ENCODE measurements at places on chromosomes 5 and 9.

GRCh38 chr5:3201941-3202340 is 393.7 kb upstream of the IRX1 start:
- no peak for DNase-seq

DNA sequence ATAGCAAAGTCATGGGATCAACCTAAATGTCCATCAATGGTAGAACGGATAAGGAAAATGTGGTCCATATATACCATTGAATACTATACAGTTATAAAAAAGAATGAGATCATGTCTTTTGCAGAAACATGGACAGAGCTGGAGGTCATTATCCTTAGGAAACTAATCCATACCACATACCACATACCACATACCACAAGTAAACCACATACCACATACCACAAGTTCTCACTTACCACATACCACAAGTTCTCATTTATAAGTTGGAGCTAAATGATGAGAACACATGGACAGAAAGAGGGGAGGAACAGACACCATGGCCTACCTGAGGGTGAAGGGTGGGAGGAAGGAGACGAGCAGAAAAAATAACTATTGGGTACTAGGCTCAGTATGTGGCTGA is 154.6 kb upstream of the GHR start:
- no peak for DNase-seq

DNA sequence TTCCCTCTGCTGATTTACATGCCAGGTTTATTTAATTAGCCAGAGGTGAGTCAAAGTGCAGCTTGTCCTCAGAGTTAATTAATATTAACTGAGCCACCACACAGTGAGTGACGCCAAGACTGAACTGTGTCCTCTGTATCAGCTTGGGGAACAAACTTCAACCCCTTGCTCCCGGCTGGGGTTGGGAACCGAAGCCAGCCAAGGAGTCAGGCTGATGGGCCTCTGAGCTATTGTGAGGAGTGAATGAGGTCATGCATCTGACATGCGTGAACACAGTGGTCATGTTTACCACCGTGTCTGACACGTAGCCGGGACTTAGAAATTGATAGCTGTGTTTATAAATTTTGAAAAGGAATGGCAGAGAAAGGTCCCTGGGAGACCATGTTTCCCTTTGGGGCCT is 17.1 kb downstream of the IGIP start:
- DNase-seq = no peak

- no peak for DNase-seq
Measured at GRCh38 chr5:129001841-129002526, 36.7 kb downstream of the SLC27A6 start.

DNA sequence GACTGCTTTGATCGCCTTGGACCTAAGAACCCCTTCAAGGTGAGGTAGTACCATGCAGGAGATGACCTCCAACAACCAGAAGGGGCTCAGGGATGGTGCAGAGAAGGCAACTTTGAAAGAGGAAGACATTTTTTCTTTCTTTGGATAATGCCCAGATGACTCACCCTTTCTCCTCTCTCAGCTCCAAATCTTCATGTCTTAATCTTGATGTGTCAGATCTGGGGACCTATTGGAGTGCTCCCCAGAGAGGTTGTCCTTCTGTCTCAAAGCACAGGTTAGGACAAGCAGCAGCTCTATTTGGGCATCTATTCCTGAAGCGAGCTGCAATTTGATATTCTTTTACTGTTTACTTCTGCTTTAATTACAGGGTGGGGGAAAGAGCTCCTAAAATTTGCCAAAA is 229.9 kb upstream of the MAP3K1 start:
- DNase-seq = no peak

- no peak for DNase-seq
Measured at GRCh38 chr5:10667431-10668057, 93.5 kb downstream of the DAP start.

GRCh38 chr5:4027088-4027734 is 431.6 kb downstream of the IRX1 start:
- DNase-seq = no peak

- no peak for DNase-seq
Measured at GRCh38 chr9:85185486-85186217, 516.1 kb downstream of the NTRK2 start.

DNA sequence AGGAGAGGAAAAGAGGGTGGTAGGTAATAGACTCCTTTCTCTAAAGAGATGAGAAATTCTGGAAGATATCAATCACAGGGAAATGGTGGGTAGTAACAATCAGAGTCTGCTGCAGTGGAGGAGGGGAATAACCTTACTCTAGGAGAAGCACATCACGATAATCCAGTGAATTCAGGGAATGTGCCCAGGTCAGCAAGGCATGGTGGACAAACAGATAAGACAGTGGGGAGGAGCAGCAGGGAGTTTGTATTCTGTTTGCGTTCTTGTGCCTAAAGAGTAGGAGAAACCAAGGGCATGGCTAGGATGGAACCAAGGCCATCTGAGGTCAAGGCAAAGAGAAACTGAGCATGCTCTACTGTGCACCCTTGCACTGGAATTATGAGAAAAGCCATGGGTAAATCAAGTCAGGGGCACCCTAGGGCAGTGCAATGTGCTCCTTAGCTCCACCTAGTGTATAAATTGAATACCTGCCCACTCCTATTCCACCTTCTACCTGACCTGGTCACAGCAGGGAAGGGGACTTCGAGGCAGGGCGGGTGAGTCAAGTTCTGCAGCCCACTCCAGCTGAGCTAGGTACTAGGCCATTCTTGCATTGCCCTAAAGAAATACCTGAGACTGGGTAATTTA is 31.6 kb downstream of the RETREG1 start:
- DNase-seq = no peak

- no peak for DNase-seq
Measured at GRCh38 chr9:34459941-34460340, 1.3 kb downstream of the DNAI1 start.

DNA sequence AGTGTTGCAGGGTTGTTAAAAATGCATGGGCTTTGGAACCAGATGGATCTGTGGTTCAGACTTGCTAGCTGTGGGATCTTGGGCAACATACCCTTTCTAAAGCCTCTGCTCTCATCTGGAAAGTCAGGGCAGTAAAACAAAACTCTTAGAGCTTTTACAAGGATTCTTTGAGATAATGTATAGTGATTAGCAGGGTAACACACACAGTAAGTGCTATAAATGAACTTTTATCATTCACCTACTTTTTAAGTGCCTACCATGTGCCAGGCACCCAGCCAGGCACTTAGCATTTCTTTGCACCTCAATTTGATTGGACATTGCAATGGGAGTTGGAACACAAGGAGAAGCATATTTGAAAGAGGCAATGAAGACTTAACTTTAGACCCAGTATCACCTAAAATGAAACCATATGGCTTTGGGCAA is 208.6 kb upstream of the PAPPA start:
- DNase-seq = no peak

DNA sequence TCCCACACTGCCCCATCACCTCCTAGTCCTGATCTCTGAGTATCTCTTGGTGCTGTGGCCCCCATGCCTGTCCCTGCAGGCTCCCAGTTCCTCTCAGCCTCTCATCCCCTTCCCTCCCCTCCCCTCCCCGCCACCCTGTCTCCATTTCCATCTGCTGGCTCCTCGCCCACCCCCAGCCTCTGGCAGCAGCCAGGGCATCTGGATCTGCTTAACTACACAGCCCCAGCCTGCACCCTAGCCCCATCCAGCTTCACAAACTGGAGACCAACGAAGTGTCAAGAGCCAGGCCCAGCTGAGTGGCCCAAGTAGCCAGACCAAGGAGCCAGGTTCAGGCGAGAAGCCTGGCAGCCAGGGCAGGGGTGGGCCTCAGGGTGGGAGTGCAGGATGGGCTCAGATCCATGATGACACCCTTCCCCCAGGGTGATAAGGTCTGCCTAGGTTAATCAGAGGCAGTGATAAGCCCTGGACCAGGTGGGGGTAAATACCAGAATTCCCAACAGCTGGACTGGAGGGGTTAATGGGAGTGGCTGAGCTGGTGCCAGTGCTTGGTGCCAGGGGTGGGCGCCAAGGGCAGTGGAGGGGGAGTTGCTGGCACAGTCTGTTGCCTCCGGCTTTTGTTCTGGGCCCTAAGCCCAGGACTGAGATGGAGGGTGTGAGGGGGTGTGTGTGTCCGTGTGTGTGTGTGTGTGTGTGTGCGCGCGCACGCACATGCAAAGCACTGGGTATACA is 2.5 kb downstream of the IL11RA start:
- peak; percentile 68 for DNase-seq

DNA sequence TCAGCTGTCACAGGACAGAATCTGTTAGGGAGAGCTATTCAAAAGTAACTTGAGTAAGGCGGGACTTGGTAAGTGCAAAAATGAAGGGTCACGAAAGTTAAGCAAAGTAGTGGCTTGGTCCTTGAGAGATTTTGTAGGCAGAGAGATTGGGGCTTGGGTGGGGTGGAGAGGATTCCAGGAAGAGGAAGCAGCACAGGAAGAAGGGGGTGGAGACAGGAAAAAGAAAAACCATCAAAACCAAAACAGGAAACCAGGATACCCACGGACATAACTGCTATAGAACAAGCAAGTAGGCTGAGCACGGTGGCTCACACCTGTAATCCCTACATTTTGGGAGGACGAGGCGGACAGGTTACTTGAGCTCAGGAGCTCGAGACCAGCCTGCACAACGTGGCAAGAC is 3.7 kb downstream of the ROPN1L start:
- DNase-seq = no peak

- DNase-seq = no peak
Measured at GRCh38 chr5:115460472-115460871, 84.1 kb downstream of the FEM1C start.

GRCh38 chr5:143600396-143601075 is 197.1 kb upstream of the NR3C1 start:
- DNase-seq = no peak

- peak; percentile 47 for DNase-seq
Measured at GRCh38 chr9:17528859-17529258, 50.0 kb upstream of the SH3GL2 start.

DNA sequence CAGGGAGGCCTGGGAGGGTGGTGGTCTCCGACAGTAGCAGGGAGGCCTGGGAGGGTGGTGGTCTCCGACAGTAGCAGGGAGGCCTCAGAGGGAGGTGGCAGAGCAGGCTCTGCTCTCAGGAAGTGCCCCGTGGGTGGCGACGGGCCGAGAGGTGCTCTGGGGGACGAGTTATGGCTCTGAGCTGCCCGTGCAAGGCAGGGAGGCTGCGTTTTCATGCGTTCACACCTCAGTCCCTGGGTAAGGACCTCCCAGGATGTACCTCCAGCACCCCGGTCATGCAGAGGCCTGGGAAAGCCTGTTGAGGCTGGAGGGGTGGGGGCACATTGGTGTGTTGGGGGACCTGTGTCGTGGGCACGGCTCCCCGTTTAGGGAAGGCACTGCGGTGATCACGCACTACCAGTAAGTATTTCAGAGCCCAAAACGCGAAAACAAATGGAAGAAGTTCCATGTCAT is 37.4 kb upstream of the CLPTM1L start:
- no peak for DNase-seq

GRCh38 chr5:126376443-126376842 is 46.8 kb upstream of the GRAMD2B start:
- DNase-seq = peak; percentile 37

GRCh38 chr9:130837643-130838042 is 2.6 kb downstream of the ABL1 start:
- peak; percentile 45 for DNase-seq

DNA sequence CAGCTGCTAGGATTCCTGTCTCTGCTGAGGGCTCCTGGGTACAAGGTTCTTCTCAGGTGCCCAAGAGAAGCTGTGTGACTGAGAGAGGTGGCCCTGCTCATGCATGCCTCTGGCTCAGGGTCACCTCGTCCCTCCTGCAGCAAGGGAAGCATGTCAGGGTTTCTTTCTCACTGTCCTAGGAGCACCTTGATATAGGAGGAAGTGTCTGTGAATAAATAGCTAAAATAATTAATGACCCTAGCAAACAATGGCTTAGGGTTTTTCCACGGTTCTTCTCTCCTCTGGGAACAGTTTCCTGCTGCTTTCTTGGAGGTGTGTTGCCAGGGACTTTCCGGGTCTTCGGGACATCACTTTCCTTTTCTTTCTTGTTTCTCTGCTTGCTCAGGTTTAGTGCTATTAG is 87.2 kb downstream of the ARHGAP26 start:
- DNase-seq = no peak

GRCh38 chr5:156913355-156913718 is 49.7 kb downstream of the TIMD4 start:
- no peak for DNase-seq

DNA sequence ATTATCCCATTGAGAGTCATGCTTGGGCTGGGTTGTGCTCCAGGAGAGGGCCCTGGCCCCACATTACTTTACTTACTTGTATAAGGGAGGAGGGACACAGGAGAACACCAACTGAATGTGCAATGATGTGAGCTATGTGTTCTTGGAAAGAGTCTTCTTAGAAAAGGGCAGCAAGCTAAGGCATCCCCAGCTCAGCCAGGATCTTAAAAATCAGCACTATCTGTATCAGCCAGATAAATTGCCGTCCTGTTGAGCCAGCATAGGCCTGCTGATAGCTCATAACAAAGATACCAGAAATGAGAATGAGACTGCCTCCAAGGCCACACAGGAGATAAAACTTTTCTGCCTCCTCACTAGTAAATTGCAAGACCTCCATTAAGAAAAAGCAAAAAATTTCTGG is 357.5 kb downstream of the CAAP1 start:
- no peak for DNase-seq

GRCh38 chr9:76697081-76697480 is 67.2 kb upstream of the PCA3 start:
- DNase-seq = no peak

DNA sequence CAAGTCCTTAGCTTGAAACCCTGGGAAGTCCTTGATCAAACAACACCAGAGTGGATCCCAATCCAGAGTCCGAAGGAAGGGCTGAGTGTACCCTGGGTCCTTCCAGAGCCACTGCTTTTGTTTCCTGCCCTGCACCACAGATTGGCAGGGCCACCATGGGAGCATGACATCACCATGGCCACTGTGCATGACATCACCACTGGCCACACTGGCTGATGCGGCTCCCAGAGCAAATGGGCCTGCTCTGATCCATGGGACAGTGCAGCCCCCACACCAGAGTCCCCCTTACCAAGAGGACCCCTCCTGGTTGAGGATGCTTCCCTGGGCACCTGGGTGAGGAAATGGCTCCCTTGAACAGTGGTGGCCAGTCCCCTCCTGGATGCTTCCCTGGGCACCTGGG is 9.9 kb downstream of the SLC6A3 start:
- DNase-seq = no peak

- no peak for DNase-seq
Measured at GRCh38 chr5:19554524-19554923, 433.5 kb downstream of the CDH18 start.

DNA sequence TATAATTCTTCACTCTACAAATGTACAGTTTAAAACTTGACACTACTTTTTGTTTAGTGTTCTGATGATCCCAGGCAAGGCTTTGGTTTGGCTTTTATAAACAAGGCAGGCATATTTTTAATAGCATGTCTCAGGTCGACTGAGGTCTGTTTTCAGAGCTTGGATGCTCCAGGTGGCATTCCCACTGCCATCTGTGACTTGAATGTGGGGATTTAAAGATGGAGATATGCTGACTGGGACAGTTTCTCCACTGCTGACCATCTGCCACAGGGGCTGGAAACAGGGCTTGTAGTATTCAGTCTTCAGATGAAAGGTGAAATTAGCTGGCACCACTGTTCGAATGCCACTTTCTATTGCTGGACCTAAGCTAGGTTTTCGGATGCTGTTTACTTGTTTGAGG is 1266.2 kb upstream of the CDH18 start:
- peak; percentile 5 for DNase-seq

GRCh38 chr9:107858260-107858659 is 368.7 kb upstream of the KLF4 start:
- DNase-seq = no peak
